ENCODE measurements at places on chromosomes 11 and 22.

DNA sequence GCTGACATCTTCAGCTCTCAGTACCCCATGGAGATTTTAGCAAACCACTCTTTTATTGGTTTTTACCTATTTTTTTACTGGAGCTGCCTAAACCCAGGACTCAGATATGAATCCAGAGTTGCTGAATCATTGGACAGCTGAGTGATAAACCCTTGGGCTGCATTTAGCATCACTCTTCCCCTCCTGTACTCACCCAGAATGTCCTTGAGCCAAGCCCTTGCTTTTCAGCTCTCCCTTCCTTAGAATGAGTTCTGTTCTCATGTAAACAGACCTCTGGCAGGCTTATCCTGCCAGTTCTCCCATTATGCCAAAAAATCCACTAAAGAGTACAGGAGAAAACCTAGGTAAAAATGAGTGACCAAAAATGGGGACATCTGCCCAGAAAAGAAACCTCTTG lies 200.1 kb upstream of the POU2AF2 start:
- no peak for DNase-seq

GRCh38 chr11:56932572-56933220 lies 56.0 kb upstream of the OR5AK2 start:
- peak; percentile 28 for DNase-seq

GRCh38 chr22:26134654-26135330 lies 34.5 kb upstream of the SEZ6L start:
- no peak for DNase-seq

DNA sequence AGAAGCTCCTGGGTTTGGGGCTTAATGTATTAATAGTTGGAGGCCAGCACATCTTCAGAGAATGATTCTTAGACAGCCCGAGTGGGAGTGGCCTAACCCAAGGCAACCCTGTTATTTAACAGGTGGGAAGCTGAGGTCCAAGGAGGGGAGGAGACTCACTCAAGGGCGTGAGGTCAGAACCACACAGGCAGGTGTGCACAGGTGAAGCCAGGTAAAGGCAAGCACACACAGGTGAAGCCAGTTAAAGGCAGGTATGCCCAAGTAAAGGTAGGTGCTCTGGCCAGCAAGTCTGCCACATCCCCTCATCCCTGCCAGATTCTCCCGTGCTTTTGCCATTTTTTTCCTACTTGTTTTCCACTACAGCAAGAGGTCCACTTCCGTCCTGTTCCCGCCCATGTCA lies 2.9 kb upstream of the SHANK2 start:
- DNase-seq = no peak

DNA sequence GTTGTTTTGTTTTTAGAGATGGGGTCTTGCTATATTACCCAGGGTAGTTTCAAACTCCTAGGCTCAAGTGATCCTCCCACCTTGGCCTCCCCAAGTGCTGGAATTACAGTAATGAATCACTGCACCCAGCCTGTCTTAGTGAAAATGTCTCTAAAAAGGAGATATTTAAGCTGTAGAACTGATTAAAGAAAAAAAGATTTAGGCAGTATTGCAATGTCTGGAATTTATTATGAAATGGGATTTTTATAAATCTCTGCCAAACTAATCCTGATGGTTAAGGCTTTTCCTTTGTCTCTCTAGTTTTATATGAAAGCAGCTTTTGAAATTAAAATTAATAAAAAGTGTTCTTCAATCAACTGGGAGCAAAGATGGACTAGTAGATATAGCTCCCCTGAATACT lies 2.1 kb downstream of the PLAAT3 start:
- no peak for DNase-seq

GRCh38 chr11:117980280-117980679 lies 5.9 kb upstream of the IL10RA start:
- no peak for DNase-seq

GRCh38 chr11:34300926-34301295 lies 56.9 kb downstream of the ABTB2 start:
- no peak for DNase-seq

GRCh38 chr11:71399341-71399740 lies 48.9 kb downstream of the DHCR7 start:
- DNase-seq = no peak

- DNase-seq = no peak
These were observed 157.2 kb upstream of the TMEM45B start for GRCh38 chr11:129658526-129658867.

GRCh38 chr11:102457056-102457677 lies 4.6 kb upstream of the TMEM123 start:
- no peak for DNase-seq

DNA sequence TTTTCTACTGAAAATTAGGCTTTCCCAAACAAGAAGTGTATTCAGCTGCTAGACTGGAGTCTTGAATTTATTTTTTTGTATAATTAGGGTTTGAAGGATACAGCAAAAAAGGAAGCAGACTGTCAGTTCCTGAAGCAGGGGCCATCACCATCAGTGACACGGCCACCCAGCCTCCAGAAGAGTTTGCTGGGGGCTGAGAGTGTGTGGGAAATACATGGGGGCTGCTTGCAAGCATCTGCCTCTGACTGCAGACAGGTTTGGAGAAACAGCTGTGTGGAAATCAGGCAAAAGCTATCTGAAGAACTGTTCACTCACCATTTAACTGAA lies 23.0 kb downstream of the FZD4 start:
- DNase-seq = no peak

- DNase-seq = no peak
These were observed 12.1 kb downstream of the GNB1L start for GRCh38 chr22:19842393-19843106.

DNA sequence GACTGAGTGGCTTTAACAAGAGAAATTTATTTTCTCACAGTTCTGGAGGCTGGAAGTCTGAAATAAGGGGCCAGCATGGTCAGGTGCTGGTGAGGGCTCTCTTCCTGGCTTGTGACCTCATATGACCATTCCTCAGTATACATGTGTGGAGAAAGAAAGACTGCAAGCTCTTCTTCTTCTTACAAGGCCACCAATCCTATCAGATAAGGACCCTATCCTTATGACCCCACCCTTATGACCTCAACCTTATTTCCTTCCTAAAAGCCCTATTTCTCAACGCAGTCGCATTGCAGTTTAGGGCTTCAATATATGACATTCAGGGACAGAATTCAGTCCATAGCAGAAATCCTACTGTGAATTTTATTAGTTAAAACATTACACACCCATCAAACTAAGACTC lies 124.4 kb upstream of the RAG2 start:
- no peak for DNase-seq

DNA sequence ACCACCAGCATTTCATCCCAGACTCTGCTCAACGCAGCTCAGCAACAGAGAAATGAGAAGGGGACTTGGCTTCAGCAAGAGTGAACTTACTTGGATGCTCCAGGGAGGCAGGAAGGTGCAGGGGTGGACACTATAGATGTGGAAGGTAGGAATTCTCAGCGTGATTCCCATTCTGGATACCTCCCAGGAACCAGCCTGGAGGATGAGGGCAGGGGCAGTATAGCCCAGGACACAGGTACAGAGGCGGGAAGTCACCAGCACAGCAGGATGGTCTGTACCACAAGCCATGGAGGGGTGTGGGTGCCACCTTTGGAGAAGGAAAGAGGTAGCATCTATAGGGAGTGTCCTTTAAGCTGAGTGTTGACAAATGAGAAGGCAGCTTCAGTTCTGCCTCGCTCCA lies 1275.2 kb downstream of the TBC1D22A start:
- no peak for DNase-seq

GRCh38 chr22:37303821-37304274 lies 21.5 kb downstream of the CYTH4 start:
- peak; percentile 85 for DNase-seq

DNA sequence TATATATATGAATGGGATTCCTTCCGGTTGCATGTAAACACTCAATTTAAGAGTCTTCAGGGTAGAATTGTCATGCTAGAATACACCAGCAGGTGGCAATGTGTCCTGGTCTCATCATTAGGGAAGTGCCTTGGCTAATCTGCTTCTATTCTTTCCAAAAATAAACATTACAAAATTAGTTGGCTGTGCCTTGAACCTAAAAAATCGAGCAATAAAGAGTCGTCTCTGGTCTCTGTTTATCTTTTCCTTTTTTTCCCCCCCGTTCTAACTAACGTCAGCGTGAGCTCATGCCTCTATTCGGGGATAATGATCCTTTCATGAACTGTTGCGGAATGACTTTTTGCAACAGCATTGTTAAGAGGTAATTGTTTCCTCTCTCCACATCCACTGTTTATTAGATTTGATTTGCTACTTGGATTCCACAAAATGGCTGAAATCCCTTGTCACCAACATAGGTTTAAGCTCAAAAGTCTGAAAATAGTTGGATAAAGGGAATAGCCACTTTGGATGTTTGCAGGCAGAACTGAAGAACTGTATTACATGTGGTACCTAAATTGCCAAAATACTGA lies 1.2 kb upstream of the ARHGEF12 start:
- DNase-seq = peak; percentile 23
